A172 (cell line): ENCODE measurements at places on chromosomes 1 and 21. TPM values are rescaled to one million over a fixed set of nuclear protein-coding genes. Genes with fewer than 3 reads are reported as not detected.
A peak's percentile ranks its signal among the peaks of the same experiment; 100 is the strongest.

- no peak for DNase-seq
These were observed 33.9 kb upstream of the SDC3 start for GRCh38 chr1:30942326-30942963.

DNA sequence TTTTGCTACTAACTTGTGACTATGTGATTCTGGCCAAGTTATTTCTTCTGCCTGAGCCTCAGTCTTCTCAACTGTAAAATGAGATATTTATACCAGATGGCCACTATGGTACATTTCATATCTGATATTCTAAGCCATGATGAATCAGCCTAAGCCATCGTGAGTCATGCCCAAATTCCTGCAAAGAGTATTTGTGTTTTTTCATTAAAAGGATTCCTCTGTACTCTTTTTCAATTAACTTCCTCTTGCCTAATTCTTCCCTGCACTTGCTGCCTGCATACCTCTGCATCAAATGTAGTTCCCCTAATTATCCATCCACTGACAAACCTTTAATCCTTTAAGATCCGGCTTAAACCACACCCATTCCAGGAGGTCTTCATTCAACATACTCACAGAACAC, 575.1 kb upstream of the BEND5 start:
- DNase-seq: peak; percentile 33

IQGAP3 gene
- 58.9 and 66.2 TPM in 2 replicates for total RNA-seq

- DNase-seq: no peak
These were observed 13.4 kb downstream of the COP1 start for GRCh38 chr1:176193663-176194062.

DNA sequence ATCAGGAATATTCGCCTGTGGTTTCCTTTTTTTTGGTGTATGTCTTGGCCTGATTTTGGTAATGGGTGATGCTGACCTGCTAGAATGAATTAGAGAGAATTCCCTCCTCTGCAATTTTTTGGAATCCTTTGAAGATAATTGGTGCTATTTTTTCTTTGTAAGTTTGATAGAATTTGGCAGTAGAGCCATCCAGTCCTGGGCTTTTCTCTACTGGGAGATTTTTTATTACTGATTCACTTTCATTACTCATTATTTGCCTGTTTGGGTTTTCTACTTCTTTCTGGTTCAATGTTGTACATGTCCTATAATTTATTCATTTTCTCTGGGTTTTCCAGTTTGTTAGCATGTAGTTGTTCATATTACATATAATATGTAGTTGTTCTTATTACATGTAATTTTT, 48.7 kb downstream of the NTMT2 start:
- DNase-seq: no peak

- peak; percentile 33 for DNase-seq
These were observed 116.4 kb downstream of the PBX1 start for GRCh38 chr1:164675342-164675904.

LCK gene
- total RNA-seq: not detected in 2 replicates

GRCh38 chr1:48718705-48719104, 58.0 kb downstream of the BEND5 start:
- no peak for DNase-seq

DNA sequence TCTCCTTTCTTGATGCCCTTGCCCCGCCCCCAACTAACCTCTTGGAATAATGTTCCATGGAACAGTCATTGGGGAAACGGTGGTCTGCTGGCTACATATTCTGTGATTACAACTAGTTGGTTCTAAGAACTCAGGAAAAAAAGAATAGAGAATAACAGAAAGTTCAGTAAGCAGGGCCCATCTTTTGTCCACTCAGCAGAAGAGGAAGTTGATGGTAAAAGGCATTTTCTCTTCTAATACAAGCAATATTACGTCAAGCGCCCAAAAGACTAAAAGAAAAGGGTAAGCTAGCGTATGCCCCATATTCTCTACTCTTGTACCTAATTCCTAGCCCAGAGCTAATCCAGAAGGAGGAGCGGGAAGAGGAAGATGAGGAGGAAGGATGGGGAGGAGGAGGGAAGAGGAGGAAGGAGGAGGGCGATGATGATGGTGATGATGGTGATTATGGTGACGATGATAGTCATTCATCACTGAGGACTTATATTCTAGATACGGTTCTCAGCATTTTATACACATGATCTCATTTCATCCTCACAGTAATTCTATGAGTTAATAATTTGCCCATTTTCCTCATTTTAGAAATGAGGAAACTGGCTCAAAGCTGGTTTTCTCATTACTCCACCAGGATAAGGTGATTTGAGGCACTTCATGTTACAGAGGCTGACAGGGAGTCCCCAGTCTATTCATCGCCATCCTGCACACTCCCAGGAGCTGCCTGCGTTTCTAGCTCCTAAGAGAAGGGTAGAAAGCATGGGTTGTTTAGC, 76.6 kb upstream of the EFHD2 start:
- no peak for DNase-seq

- DNase-seq: peak; percentile 66
These were observed 26.7 kb downstream of the SLC26A9 start for GRCh38 chr1:205916541-205916940.

AUNIP gene
- total RNA-seq: 4.8 and 4.9 TPM in 2 replicates

B3GALT2 gene
- total RNA-seq: 7.0 and 12.6 TPM in 2 replicates

GPR25 gene
- total RNA-seq: not detected in 2 replicates

DNA sequence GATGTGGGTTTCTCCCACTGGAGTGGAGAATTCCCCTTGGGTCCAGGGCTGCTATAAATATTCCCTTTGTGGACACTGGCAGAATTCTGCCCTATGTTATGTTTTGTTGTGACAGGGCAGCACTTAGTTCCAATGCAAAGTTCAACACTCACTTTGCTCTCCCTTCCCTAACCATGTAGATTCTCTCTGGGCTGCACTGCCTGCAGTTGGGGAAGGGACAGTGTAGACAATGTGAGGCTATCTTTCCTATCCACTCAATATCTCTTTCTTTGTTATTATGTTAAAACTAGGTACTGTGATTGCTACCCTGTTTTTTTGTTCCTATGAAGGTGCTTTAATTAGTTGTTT, 19.6 kb downstream of the GPR88 start:
- DNase-seq: no peak

GRCh38 chr1:172551279-172551678, 18.3 kb downstream of the SUCO start:
- DNase-seq: no peak

TMEM269 gene
- total RNA-seq: 0.05 TPM in 1 of 2 replicates, not detected in the other

GRCh38 chr1:172537366-172537765, 4.4 kb downstream of the SUCO start:
- no peak for DNase-seq

PHF13 gene
- total RNA-seq: 6.2 and 8.4 TPM in 2 replicates

GRCh38 chr21:37079211-37079824, 6.3 kb downstream of the TTC3 start:
- DNase-seq: no peak

GRCh38 chr1:224203243-224204016, 20.4 kb downstream of the DEGS1 start:
- DNase-seq: peak; percentile 79

- peak; percentile 18 for DNase-seq
These were observed 86.7 kb upstream of the CLDN14 start for GRCh38 chr21:36566644-36567043.

GRCh38 chr21:41739936-41740335, 26.9 kb downstream of the RIPK4 start:
- DNase-seq: no peak

UBXN10 gene
- not detected in 2 replicates for total RNA-seq

GRCh38 chr1:54239631-54240031, 39.7 kb downstream of the MRPL37 start:
- DNase-seq: no peak

GRCh38 chr1:115224636-115225035, 113.4 kb downstream of the NGF start:
- no peak for DNase-seq

DNA sequence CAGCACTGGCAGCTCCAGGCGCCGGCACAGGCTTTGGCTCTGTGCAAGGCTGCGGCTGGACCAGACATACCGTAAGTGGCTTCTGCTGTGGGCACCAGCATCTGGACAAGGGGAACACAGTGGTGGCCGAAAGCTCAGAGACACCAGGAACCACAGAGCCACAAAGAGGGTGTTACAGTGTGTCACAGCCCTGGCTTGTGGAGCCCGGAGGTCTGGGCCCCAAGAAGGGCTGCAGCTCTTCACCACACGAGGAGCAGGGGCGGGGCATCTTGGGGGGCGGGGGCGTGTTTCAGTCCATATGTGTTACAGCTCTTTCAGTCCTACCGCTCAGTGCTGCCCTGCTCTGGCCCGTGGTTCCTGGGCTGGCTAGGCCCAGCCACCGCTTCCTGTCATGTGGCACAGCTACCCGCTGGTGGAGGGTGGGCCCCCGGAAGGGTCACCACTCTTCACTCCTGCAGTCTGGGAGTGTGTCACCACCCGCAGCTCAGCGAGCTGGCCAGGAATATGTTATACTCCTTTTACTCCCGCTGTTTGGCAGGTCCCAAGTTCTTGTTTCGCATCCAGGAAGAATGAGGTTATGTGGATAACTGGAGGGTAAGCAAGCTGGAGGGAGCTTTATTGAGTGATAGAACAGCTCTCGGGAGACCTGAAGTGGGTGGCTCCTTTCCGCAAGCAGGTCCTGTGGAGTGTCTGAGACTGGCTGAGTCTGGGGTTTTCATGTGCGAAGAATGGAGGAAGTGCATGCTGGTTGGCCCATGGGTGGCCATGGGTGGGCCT, 3.3 kb upstream of the LSM10 start:
- DNase-seq: peak; percentile 43

LCE3D gene
- total RNA-seq: not detected in 2 replicates

RBP7 gene
- not detected in 2 replicates for total RNA-seq
